ENCODE measurements at places on chromosomes 1 and 21.
A peak's percentile ranks its signal among the peaks of the same experiment; 100 is the strongest.

DNA sequence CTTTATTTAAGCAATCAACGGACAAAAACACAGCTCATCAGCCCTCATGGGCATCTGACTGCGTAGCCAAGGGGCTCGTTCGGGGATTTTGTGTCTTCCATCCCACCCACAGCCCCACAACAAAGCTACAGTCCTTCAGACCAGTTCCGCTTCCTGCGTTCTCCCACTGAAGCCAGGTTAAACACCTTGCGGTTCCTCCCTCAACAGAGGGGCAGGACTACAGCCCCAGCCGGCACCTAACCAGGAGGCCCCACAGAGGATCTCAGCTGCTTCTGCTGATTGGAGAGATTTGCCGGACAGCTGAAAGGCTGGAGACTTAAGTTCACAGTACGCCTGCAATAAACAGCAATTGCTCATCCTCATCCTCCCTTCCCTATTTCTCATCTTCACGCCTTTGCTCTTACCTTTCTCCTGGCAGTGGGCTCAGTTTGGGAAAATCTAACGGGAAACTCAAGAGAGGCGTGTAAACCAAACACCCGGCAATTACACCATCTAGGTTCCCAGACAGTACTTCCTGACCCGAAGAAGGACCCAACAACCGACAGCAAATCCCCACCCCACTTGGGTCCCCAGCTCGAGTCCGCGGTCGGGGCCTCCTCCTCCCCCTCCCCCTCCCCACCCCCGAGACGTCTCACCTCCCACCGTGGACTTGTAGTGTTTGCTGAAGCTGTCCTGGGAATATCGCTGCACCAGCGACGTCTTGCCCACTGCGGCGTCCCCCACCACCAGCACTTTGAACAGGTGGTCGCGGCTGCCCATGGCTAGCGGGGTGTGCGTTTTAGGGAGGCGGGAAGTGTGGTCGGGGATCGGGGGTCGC lies 876 bp downstream of the RAB29 start:
- peak; percentile 17 for DNase-seq

GRCh38 chr1:226886122-226886901 lies 15.9 kb downstream of the PSEN2 start:
- DNase-seq, result no peak

DNA sequence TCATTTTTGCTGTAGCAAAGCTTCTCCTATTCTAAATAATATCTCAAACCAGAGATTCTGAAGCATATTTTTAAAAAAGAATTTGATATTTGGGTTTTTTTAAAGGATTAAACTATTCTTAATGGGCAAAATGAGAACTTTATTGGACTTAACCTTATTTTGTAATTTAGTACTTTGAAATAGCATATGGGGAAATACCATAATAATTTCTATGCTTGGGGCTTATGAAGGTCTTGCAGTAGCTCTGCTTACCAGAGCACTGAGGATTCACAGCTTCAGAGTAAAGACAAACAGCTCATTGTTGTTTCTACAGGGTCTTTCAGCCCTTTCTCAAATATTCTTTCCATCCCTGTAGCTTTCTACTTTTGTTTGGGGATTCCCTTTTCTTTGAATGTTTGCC lies 111.2 kb upstream of the ZNF648 start:
- DNase-seq, result no peak

GRCh38 chr1:29893046-29893723 lies 656.9 kb downstream of the PTPRU start:
- no peak for DNase-seq

DNA sequence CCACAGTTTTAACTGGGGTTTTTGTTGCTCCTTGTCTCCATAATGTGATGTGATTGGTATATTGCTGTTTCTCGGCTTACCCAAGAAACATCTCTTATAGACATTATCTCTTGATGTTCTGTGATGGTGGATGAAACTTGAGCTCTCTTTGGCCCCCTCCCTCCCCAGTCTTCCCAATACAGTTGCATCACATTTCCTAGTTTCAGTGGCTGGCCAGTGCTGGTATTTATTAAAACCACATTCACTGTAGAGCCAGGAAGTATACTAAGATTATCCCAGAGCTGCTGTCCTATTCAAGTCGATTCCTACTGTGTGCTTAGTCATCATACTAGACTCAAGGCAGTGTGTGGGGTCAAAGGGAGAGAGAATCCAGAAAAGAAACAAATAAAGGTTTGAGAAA lies 244.4 kb downstream of the KAZN start:
- DNase-seq, result no peak

Measured in stimulated activated CD8-positive, alpha-beta memory T cell treated with anti-CD3 and anti-CD28 coated beads, Interleukin-2, amount 100 ng/mL, for 48 hours (primary cell).